ENCODE measurements at places on chromosomes 6 and 20.

GRCh38 chr6:144232176-144232831, 52.8 kb upstream of the UTRN start:
- DNase-seq = no peak

DNA sequence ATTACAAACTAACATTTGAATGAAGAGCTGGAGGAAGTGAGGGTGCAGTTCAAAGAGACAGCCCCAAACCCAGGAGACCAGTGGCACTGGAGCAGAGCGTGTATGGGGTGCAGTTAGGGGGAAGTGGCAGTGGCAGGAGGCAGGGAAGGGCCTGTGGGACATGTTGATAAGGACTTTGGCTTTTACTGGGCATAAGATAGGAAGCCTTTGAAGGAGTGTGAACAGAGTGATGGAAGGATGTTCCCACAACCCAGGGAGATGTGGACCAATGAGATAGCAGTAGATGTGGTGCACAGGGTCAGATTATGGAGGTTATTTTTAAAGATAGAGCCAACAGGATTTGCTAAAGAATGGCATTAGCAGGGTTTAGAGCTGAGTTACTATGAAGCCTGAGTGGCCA, 56.4 kb downstream of the AIG1 start:
- DNase-seq = no peak

- no peak for DNase-seq
Measured at GRCh38 chr6:52617087-52617486, 40.2 kb upstream of the TRAM2 start.

- DNase-seq = no peak
Measured at GRCh38 chr20:58243653-58244410, 15.4 kb upstream of the ANKRD60 start.

DNA sequence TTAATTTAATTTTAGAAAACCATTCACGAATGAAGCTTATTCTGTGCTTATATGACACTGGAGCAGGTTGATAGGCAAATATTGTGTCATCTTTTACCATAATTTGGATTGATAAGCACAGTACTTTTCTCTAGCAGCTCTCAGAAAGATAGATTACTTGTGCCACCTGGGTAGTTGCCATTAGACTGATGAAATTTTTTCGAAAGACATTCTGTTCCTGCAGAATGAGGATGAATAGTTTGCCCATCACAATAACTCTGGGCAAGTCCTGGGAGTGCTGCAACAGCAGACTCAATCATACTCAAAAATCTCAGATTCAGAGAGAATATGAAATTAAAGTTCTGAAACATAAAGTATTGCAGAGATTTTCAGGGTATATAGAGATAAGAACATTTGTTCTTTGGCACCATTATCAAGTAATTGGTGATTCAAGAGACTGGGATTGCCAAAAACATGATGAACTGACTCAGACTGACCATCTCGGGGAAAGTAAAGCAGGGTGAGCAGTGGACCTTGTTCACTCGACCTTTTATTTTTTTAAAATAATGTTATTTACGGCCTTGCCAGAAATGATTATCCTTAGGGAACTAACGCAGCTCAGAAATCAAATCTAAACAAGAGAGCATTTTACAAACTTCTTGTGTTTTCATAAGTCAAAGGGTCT, 65.8 kb upstream of the PTCHD4 start:
- no peak for DNase-seq

GRCh38 chr20:43955062-43955749, 40.6 kb downstream of the TOX2 start:
- DNase-seq = no peak

GRCh38 chr6:53984163-53984562, 127.1 kb upstream of the MLIP start:
- no peak for DNase-seq

- no peak for DNase-seq
Measured at GRCh38 chr20:51396365-51396909, 146.1 kb downstream of the NFATC2 start.

- DNase-seq = no peak
Measured at GRCh38 chr6:150635906-150636514, 36.3 kb downstream of the PLEKHG1 start.

GRCh38 chr6:96032661-96033060, 16.9 kb downstream of the FUT9 start:
- no peak for DNase-seq

- DNase-seq = no peak
Measured at GRCh38 chr6:146890644-146891434, 292.1 kb downstream of the ADGB start.

- no peak for DNase-seq
Measured at GRCh38 chr6:135267085-135267484, 86.0 kb downstream of the MYB start.

DNA sequence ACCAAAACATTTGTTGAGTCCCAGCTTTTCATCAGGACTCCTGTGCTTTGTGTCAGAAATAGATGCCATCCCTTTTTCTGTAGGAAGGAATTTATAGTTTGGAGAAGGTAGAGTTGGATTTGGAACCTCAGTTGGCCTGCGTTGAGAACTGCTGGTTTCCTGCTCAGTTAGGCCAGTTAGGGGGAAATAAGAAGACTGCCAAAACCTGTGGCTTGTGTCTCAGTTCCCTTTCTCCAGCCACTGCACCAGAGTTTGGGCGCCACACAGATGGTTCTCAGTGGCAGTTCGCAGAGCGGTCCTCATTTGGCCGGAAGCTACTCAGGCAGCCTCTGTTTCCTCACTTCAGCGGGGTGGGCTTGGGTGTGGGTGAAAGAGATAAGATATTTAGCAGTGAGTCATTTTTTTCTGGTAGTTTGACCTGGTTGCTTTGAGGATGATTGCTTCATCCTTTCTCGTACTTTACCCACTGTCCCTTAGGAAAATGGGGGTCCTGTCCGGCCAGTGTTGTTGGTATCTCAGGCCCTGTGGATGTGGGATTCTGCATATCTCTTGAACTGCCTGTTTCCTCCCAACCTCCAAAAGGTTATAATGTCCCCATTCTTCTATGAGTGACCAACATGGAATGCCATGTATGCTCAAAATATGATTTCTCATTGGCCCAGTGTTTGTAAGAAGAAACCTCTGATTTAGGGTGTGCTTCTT, 53.7 kb downstream of the JARID2 start:
- DNase-seq = peak; percentile 12

DNA sequence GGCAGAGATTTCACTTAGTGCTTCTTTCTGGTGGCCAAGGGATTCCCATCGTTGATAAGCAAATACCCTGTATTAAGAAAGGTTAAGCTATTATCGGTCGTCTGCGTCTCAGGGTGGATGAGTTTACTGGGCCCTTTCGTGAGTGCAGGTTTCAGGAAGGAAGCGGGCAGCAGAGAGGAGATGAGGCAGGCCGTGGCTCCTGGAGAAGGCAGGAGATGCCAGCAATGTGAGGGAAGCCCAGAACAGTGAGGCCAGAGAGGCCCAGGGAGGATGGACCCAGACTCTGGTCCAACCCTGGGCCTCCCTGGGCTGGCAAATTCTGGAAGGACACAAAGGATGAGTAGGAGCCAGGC, 11.2 kb downstream of the TFEB start:
- no peak for DNase-seq

DNA sequence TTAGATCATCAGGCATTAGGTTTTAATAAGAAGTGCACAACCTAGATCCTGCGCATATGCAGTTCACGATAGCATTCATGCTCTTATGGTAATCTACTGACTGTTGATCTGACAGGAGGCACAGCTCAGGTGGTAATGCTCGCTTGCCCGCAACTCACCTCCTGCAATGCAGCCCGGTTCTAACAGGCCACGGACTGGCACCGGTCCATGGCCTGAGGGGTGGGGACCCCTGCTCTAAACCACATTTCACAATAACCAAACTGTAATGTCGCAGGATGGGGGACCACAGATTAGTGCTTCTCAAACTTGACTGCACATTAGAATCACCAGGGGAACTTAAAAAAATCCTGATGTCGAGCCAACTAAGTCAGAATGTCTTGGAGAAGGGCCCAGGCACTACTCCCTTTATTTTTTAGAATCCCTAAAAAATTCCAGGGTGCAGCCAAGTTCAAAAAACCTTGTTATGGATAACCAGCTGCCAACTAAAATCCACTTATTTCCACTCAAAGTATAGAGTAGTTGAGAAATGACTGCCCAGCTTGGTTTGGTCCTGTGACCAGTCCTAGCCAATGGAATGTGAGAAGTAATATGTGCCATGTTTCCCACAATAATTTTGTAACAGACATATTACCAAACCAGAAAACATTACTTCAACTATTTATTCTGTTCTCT, 3.1 kb downstream of the SHPRH start:
- DNase-seq = no peak

GRCh38 chr6:130473886-130474285, 108.1 kb downstream of the TMEM200A start:
- no peak for DNase-seq

DNA sequence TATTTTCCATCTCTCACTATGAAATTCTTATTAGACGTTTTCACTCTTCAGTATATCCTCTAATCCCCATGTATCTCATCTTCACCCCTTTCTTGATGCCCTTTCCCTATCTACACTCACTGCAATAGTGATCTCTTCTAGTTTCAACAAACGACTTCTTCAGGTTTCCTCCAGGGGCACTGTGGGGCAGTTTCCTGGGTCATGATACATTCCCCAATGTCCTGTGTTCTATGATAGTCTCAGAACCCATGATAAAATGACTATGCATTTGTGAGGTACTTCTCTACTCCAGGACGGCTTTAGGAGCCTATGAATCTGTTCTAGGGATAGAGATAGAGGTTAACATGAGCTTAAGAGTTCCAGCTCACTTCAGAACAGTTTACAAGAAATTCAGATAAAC, 183.3 kb downstream of the FOXC1 start:
- DNase-seq = no peak

GRCh38 chr6:44820321-44820720, 432.8 kb downstream of the CDC5L start:
- DNase-seq = no peak

DNA sequence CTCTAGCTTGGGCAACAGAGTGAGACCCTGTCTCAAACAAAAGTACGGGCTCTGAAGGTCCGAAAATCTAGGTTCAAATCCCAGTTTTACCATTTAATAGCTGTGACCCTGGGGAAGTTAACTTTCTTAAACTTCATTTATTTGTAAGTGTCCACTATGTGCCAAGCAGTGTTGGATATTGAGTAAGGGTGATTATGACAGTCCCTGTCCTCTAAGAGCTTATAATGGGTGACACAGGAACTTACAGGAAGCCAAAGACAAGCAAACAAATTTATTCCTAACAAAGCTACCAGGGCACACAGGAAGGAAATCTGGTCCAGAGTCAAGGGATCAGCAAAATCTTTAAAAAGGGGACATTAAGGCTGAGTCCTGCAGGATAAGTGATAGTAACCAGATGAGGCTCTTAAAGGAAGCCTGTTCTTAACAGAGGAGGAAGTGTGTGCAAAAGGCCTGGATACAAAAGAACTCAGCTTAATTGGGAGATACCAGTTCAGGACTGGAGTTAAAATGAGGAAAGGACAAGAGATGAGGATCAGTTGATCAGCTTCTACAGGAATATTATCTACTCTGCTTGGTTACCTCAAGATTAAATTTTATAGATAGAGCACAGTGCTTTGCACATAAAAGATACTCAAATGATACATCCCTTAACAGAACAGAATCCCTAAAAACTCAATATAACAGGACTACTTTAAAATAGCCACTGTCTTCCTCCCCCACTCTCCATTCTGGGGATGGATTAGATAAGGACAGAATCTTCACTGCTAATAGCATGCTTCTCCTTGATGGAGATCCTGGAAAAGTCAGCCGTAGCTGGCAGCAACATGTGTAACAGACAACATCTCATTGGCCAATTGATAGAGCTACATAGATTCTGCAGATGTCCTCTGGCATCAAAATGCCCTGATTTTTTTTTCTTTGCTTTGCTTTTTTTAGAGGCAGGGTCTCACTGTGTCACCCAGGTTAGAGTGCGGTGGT, 6.1 kb downstream of the SNX3 start:
- no peak for DNase-seq

- DNase-seq = no peak
Measured at GRCh38 chr6:34004706-34005105, 141.2 kb downstream of the GRM4 start.

GRCh38 chr6:16305246-16305725, 66.9 kb downstream of the GMPR start:
- no peak for DNase-seq

GRCh38 chr6:62976566-62976965, 234.7 kb upstream of the FKBP1C start:
- no peak for DNase-seq

GRCh38 chr6:147203311-147204059, 732 bp upstream of the STXBP5 start:
- DNase-seq = peak; percentile 53

DNA sequence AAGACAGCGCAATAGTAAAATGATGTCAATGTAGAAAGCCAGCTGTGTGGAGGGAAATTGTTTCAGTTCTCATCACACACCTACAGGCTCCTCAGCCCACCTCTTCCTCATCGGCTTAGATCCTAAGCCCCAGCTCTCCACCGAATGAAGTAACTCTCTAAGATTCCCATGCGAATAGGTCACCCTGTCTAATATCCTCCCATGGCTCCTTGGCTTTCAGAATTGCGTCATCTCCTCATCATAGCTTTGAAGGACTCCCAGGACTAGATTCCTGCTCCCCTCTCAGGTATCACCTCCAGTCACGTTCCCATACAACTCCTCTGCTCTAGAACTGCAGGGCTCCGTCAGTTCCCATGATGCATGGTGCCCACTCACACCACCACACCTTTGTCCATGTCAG, 16.2 kb upstream of the SLC22A16 start:
- DNase-seq = no peak

GRCh38 chr20:48025661-48026060, 240.4 kb upstream of the SULF2 start:
- DNase-seq = no peak

GRCh38 chr6:16498957-16499356, 260.6 kb downstream of the GMPR start:
- DNase-seq = no peak

DNA sequence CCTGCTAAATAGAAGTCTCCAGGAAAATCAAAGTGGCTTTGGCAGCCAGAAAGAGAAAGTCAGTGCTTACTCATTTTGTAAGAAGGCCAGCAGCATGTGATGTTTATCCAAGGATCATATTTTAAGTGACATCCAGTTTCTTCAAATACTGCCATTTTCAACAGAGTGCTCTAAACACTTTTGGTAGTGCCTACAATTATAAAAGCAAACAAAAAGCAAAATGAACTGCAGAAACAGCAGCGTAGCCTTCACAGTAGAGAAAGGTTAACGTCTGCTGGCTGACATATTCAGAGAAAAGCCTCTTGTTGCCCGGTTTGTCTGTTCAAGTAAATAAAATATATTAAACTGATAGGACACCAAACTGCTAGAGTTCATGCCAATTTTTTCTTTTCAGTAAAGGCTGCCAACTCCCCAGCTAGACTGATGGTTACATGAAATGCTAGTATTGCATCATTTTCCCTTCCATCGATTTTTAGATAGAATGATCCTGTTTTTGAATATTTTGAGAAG, 705.7 kb upstream of the SLC35B3 start:
- no peak for DNase-seq

DNA sequence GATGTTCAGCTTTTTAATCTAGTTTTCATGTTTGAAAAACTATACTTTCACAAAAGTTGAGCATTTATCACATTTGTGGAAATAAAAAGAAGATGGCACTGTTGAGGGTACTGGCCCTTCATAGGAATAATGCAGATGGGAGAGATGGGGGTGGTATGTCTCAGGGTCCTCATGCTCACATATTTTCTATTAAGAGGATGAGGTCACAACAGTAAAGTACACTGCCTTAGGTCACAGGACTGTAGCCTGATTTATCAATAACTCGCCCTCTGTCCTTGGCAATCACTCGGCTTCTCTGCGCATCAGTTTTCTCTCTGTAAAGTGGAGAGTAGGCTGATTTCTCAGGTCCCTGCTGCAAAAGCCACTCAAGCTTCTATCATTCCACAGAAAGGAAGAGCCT, 55.9 kb downstream of the PPP1R3G start:
- DNase-seq = no peak

- no peak for DNase-seq
Measured at GRCh38 chr6:13375360-13375878, 47.1 kb upstream of the TBC1D7 start.
